ENCODE measurements at places on chromosomes 5 and 9. TPM values are rescaled to one million over a fixed set of nuclear protein-coding genes. Genes with fewer than 3 reads are reported as not detected.
A peak's percentile ranks its signal among the peaks of the same experiment; 100 is the strongest.

TEX48 gene
- 0.69 TPM for total RNA-seq

OR1J2 gene
- total RNA-seq: not detected

DNA sequence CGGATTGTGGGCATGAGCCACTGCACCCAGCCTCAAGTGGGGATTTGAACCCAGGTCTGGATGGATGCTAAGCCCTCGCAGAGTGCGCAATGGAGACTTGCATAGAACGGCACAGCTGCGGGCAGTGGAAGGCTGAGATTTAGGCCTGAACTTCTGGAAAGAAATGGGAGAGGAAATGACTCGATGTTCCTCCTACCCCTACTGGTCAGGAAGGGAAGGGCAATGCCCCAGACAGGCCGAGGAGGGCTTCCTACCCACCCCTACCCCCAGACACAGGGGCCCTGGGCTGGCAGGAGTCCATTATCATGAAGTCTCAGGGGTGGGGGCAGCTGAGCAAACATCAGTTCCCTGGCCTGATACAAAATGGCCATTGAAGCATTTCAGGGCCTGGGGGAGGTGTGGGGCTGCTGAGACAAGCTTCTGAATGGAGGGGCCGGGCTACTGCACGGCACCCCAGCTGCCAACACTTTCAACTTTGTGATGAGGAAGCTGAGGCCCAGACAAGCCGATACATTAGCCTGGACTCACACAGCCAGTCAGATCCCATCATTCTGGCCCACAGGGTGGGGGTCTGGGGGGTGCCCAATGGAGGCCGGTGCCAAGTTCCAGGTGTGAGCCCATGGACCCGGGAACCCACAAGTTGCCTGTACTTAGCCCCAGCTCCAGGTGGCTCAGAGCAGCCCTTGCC is 13.5 kb upstream of the WDR38 start:
- no peak for DNase-seq

GRCh38 chr5:131163276-131164119 is 1.6 kb downstream of the HINT1 start:
- DNase-seq: no peak

DNA sequence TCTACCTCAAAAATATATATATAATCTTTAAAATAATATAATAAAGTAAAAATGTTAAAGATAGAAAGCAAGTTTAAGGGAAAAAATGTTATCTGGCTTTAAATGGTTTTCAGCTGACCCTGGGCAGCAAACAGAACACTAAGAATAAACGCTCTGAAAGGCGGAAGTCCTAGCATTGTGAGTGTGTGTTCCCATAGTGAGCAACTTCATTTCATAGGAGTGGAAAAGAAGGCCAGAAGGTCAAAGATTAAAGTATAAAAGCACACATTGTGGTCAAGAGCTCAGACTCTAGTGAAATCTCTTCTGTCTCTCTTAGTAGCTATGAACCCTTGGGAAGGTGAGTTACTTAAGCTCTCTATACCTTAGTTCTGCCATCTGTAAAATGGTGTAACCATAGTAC is 374.4 kb downstream of the ENC1 start:
- no peak for DNase-seq

CA9 gene
- 3.1 TPM for total RNA-seq

GRCh38 chr9:129838707-129839259 is 3.5 kb downstream of the USP20 start:
- DNase-seq: peak; percentile 73

FTMT gene
- not detected for total RNA-seq

GRCh38 chr5:16066810-16067209 is 112.8 kb downstream of the MARCHF11 start:
- no peak for DNase-seq

DNA sequence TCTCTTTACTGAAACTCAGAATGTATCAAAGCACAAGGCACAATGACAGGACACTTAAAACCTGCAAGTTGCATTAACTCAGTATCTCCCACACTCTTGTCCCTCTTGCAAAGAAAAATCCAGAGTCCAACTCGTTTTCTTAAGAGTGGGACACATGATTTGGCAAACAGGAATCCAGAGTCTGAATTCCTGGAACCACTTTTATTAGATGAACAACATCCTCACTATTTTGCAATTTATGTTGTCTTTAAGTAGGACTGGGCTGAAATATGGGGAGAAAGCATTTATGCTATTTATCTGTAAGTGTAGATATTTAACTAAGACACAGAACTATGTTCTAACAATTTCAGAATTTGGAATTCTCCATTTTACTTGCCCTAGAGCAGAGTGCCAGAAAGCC is 69.1 kb downstream of the ABCA1 start:
- no peak for DNase-seq

HRH2 gene
- total RNA-seq: 12.3 TPM

DNA sequence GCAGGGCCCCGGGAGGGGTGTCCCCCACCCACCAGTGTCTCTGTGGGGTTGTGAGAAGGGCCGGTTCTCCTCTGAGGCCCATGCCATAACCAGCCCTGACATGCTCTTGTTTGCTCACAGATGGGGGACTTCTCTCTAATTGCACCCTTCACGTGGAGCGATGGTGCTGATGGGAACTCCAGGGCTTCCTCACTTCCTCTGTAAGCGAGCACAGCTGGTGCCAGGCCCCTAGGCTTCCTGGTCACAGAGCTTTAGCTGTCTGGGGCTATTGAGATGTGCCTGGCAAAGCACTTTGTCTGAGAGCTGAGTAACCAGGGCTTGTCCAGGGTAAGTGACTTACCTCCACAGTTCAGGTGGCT is 36.4 kb downstream of the PHF2 start:
- peak; percentile 36 for DNase-seq

GRCh38 chr9:18118268-18118667 is 355.7 kb upstream of the ADAMTSL1 start:
- no peak for DNase-seq

WDR31 gene
- total RNA-seq: 2.1 TPM

CDK7 gene
- 47.0 TPM for total RNA-seq

IRX2 gene
- total RNA-seq: not detected

DNA sequence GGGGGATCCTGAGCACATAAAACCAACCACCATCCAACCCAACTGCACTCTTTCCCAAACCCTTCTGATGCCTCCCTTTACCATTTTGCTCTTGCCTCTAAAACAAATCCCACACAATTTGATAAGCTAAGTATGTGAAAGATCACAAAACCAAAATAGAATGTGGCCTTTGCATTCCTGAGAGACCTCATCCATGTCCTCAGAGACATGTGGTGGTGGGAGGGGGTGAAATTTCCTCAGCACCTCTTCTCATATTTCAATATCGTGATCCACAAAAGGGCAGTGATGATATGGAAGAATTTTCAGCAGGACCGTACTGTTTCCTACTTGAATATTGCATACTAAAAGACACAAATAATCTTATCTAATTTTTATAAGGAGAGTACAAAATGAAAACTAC is 423.3 kb downstream of the TLE1 start:
- no peak for DNase-seq

ETF1 gene
- total RNA-seq: 140 TPM

GRCh38 chr9:134213881-134214341 is 49.5 kb upstream of the RNU6ATAC start:
- DNase-seq: no peak

DNA sequence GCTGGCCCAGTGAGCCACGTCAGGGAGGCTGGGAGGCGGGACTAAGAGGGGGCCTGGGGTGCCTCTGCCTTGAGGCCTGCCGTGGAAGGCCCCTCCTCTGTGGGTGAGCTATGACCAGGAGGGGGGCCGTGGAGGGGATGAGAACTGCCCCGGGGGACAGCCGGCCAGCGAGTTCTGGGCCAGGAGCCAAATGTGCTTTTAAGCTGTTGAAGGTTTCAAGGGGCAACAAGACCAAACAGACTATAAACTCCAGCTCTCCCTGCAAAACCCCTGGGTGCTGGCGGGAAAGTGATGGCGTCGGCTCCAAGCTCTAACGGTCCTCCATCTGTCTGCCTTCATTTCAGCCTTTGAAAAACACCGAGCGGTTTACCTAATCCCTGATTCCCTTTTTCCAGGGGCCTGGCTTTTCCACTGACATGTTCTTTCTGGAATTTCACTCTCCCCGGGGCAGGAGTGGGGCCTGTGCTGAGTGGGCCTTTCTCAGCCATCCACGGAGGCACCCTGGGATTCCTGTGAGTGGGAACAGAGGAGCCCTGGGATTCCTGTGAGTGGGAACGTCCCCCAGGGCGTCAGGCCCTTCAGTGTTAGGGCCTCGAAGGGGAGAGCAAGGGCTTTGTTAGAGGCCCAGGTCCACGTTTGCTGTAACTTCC is 65.6 kb downstream of the COL5A1 start:
- no peak for DNase-seq

CDH6 gene
- not detected for total RNA-seq

PTGS1 gene
- 0.09 TPM for total RNA-seq

UBAC1 gene
- total RNA-seq: 41.7 TPM

NEUROG1 gene
- not detected for total RNA-seq

KCNN2 gene
- total RNA-seq: not detected

GRCh38 chr9:136589766-136590763 is 44.2 kb upstream of the NOTCH1 start:
- no peak for DNase-seq

DNA sequence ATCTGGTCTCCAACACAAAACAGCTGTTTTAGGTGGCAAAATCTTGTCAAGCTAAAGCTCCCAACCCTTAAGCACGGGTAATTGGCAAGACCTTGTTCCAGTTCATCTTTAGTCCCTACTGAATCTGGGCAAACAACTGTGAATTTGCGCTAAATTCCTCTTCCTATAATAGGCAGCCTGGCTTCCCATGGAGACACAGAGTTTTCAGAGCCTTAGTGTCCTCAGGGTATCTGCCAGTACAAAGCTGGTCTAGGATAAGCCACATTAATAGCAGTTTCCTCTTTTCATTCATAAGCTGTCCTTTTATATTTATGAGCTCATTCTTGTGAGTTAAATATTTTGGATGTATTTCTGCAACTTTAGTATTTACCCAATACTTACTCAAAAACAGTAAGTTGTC is 59.5 kb downstream of the FGF10 start:
- DNase-seq: no peak

DNA sequence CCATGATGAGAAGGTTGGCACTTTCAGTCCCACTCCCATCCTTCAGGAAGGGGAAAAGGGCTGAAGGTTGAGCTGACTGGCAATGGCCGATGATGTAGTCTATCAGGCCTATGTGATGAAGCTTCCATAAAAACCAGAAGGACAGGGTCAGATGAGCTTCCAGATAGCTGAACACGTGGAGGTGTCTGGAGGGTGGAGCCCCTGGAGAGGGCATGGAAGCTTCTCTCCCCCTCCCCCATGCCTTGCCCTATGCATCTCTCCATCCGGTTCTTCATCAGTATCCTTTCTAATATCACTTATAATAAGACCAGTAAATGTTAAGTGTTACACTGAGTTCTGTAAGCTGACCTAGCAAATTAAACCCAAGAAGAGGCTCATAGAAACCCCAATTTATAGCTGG is 32.6 kb upstream of the SMU1 start:
- DNase-seq: no peak

DNA sequence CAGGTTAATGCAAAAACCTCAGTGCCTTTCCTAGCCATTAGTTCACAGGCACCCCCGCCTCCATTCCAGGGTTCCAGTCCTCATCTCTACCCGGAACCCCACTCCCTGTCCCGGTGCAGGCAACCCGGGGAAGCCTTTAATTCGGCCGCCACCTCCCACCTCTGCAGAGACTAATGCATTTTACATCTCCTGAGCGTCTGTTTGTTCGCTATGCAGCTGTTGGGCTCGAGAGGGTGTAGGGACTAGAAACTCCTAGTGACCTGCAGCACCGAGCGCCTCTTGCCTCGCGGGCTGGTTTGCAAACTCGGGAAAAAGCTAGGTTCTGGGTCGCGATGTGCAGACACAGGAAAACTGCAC is 3.6 kb downstream of the GDNF start:
- no peak for DNase-seq

TRAF1 gene
- 113 TPM for total RNA-seq

DNA sequence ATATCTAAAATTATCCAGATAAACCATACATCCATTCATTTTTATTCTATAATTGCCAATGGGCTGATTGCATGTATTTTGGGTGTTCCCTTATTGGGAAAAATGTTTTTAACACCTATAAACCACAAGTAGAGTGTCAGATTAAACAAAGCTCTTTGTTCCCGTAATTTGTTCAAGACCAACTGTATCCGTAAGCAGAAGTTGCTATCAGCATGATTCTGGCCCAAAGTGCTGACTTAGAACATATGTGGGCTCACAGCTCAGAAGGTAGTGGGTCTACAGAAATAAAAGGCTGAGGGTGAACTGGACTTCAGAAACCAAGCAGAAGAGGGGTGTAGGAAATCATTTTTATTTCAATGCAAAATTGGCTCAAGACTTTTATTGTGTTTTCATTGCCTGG is 23.5 kb upstream of the IL7R start:
- no peak for DNase-seq

- DNase-seq: no peak
Measured at GRCh38 chr9:89342948-89343347, 24.6 kb downstream of the SECISBP2 start.

CNTNAP3B gene
- not detected for total RNA-seq

DNA sequence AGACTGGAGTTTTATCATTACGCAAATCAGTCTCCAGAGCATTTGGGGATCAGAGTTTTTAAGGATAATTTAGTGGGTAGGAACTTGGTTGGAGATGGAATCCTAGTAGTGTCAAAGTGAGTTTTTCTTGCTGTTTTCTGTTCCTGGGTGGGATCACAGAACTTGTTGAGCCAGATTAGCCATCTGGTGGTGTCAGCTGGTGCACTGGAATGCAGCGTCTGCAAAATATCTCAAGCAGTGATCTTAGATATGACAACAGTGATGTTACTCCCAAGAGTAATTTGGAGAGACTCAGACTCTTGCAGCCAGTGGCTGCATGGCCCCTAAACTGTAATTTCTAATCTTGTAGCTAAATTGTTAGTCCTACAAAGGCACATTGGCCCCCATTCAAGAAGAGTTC is 1257.8 kb downstream of the MAT2B start:
- no peak for DNase-seq

DNA sequence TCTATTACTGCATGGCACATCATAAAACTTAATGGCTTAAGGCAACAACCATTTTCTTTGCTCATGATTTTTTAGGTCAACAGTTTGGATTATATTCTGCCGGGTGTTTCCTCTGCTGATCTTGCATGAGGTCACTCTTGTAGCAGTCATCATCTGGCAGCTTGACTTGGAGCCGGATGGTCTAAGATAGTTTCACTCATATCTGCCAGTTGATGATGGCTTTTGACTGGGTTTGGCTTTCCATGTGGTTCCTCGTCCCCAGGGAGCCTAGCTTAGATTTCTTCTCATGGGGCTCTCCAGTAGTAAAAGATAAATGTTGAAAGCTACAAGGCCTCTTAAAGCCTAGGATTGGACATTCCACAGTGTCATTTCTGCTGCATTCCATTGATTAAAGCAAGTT is 27.4 kb downstream of the LNPEP start:
- peak; percentile 46 for DNase-seq
